ENCODE measurements at places on chromosomes 13 and 19.

DNA sequence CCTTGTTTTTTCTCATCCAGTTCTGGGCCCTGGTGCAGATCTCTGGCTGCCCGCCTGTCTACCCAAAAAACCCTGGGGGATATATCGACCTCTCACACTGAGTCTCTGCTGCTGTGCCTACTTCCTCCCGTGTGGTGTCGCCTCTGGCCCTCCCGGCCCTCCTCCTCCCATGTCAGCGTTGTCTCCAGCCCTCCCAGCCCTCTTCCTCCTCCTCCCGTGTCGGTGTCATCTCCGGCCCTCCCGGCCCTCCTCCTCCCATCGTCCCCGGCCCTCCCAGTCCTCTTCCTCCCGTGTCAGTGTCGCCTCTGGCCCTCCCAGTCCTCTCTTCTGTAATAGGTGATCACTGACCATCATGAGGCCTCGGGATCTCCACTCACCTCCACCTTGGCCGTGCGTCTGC is 81.8 kb downstream of the GPR12 start:
- DNase-seq = no peak

GRCh38 chr19:28296506-28296905 is 916.4 kb downstream of the UQCRFS1 start:
- DNase-seq = no peak

GRCh38 chr19:3365836-3366752 is at the start of gene NFIC:
NFIC (plus strand) TSS chr19:3366583; CDS start chr19:3366637, 54 bp downstream.
- DNase-seq = peak; percentile 46

DNA sequence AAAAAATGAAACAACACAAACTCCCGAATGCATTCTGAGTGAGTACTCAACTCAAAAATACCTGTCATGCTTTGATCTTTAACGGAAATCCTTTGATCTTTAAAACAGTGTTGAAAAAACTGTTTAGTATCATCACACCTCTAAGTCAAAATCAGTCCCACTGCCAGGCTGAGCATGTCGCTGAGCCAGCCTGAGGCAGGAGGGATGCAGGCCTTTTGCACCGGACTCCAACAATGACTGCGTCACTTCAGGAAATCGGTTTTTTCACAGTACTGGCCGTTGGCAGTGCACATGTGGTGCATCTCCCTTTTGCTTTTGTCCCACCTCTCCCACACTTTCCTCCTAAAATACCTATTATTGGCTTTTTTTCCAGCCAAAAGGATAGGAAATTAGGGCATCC is 78.2 kb downstream of the SHISA2 start:
- no peak for DNase-seq

DNA sequence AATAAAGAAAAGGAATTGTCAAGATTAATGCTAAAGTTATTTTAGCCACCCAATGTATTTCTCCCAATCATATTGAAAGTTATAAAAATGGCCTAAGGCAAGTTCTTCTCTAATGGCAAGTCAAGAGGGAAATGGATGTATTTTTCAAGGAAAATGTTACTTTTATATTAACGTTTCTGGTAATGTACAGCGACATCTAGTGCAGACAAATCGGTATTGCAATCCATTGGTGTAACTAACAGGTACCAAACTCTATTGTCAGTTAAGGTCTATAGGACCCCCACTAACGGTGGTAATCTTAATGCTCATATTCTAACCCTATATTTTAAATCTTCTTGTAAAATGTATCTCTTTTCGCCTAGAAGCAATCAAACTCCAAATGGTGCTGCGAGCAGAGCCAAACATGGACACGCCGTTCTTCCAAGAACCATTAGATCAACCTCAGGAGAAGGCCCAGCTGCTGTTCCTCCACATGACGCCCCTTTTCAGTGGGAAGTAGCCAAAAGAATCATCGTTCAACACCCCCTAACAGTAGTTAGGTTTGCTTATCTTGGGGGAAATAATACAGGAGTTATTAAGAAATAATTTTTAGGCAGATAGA is 98.5 kb upstream of the PABPC3 start:
- no peak for DNase-seq

- DNase-seq = no peak
These were observed 163.4 kb upstream of the TSC22D1 start for GRCh38 chr13:44739539-44739938.
